ENCODE measurements at places on chromosomes 4 and X.

GRCh38 chrX:9539605-9540387, 74.9 kb downstream of the TBL1X start:
- DNase-seq: peak; percentile 71

GRCh38 chr4:69713593-69713992, 46.8 kb downstream of the SULT1B1 start:
- DNase-seq: no peak

DNA sequence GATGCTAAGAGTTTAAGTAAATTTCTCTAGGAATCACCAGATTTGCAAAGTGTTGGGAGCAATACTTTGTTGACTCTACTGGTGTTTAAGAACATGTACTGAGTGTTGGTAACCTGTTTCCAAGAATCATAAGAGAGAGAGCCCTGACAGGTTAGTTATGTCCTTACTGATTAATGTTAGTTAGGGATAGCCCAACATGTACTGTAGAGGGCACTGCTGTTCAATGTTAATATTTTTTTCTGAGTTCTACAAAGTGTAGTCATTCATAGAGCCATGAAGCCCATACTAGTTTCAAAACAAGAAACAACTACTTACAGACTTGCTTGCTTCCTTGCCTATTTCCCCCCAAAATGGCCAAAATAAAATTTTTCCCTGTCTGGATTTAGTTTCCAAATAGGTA, 11.9 kb downstream of the TMPRSS11D start:
- DNase-seq: peak; percentile 45

- no peak for DNase-seq
Measured at GRCh38 chr4:165663411-165663810, 209.6 kb upstream of the TLL1 start.

DNA sequence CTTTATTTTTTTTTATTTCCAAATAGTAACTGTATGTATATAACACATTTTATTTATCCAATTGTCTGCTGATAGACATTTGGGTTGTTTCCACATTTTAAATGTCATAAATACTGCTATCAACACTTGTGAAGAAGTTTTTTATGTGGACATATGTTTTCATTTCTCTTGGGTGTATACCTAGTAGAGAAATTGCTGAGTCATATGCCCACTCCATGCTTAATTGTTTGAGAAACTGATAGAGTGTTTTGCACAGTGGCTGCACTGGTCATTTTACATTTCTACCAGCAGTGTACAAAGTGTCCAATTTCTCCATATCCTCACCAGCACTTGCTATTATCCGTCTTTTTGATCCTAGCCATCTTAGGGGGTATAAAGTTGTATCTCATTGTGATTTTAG, 567.8 kb downstream of the GBA3 start:
- DNase-seq: no peak

GRCh38 chr4:11564021-11564420, 135.3 kb upstream of the HS3ST1 start:
- DNase-seq: no peak

DNA sequence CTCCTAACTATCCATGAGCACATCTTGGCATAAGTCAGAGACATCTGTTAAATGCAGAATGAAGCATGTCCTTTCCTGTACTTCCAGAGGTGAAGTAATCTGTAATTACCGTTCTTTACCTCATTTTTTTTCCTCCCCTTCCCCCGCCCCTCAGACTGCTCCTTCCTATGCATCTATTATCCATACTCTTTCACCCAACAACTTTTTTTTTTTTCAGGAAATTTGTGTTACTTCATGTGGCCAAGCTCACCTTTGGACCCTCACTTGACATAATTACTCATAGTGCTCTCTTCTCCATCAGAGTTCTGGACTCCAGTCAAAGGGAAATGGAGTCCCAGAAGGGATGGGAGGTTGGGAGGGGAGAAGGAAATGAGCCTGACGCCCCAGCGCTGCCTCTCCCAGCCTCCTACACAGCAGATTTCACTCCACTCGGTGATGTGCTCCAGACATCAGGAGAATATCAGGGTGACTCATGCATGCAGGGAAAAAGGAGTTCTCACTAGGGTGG, 568.8 kb downstream of the STIM2 start:
- DNase-seq: peak; percentile 93

GRCh38 chrX:121160987-121161386, 113.6 kb downstream of the GLUD2 start:
- peak; percentile 9 for DNase-seq

- DNase-seq: no peak
Measured at GRCh38 chrX:97199501-97199900, 315.8 kb downstream of the RPA4 start.

- DNase-seq: no peak
Measured at GRCh38 chr4:119038116-119038841, 97.4 kb upstream of the MYOZ2 start.

DNA sequence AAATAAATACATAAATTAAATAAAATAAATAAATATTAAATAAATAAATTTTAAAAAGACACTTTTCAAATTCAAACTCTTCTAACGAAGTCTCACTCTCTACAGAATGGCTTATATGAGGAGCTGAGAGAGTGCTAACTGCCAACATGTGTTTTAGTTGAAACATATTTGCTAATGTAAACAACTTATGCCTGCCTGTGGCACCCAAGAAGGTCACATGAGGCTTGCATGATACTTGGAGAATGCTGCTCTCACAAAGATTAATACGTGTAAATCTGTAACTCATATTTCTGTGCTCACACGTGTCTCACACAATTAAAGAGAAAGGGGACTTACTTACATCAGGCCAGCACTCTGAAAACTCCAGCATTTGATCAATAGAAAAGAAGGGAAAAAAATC, 43.2 kb upstream of the PITX2 start:
- no peak for DNase-seq

- DNase-seq: peak; percentile 15
Measured at GRCh38 chrX:31058284-31058683, 13.6 kb downstream of the FTHL17 start.

- DNase-seq: no peak
Measured at GRCh38 chrX:15758140-15758539, 20.1 kb downstream of the CA5B start.

GRCh38 chrX:102837847-102838246, 99.2 kb upstream of the RAB40AL start:
- DNase-seq: no peak

DNA sequence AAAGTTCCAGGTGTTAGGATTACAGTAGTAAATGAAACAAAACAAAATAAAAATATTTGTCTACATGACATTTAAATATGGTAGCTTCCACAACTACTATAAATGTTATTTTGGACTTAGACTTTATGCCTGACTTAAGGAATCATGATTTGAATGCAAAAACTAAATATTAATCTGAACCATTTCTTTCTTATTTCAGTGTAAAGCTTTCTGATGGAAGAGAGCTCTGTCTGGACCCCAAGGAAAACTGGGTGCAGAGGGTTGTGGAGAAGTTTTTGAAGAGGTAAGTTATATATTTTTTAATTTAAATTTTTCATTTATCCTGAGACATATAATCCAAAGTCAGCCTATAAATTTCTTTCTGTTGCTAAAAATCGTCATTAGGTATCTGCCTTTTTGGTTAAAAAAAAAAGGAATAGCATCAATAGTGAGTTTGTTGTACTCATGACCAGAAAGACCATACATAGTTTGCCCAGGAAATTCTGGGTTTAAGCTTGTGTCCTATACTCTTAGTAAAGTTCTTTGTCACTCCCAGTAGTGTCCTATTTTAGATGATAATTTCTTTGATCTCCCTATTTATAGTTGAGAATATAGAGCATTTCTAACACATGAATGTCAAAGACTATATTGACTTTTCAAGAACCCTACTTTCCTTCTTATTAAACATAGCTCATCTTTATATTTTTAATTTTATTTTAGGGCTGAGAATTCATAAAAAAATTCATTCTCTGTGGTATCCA, 1.6 kb downstream of the CXCL8 start:
- DNase-seq: no peak

DNA sequence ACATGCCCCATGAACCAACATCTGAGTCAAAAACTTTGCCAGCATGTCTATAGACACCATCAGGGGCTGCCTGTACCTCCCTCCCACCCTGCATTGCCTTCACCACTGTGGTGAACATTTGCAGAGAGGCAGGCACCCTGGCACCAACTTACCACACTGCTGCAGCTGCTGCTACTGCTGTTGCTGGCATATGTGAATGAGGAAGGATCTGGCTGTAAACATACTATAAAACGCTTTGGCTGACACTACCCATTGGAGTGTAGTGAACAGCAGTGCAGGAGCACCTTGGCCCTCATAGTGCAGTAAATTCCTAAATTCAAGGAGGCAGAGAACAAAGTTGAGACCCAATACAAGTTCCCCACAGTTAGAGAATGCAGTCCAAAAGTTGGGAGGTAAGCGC, 90.6 kb upstream of the SPIN4 start:
- DNase-seq: no peak

DNA sequence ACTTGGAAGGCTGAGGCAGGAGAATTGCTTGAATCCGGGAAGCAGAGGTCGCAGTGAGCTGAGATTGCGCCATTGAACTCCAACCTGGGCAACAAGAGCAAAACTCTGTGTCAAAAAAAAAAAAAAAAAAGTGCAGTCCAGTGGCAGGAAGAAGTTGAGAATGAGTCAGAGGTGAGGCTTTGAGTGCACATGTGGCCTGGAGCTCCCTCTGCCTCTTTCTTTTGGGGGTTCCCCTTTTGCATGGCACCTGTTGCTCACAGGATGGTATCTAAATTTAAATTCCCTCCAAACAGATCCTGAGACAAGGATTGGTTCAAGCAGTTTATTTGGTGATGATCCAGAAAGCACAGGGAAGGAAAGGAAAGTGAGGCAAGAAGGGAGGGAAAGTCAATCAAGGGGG, 151.4 kb upstream of the STX18 start:
- no peak for DNase-seq

- no peak for DNase-seq
Measured at GRCh38 chrX:114619874-114620273, 36.0 kb downstream of the HTR2C start.

GRCh38 chr4:7347981-7348380, 86.7 kb downstream of the PSAPL1 start:
- DNase-seq: no peak

GRCh38 chr4:188023682-188024081, 28.1 kb downstream of the ZFP42 start:
- DNase-seq: no peak

- no peak for DNase-seq
Measured at GRCh38 chr4:87950493-87950892, 25.0 kb upstream of the SPP1 start.

- DNase-seq: no peak
Measured at GRCh38 chr4:173855015-173855414, 325.0 kb upstream of the HAND2 start.

DNA sequence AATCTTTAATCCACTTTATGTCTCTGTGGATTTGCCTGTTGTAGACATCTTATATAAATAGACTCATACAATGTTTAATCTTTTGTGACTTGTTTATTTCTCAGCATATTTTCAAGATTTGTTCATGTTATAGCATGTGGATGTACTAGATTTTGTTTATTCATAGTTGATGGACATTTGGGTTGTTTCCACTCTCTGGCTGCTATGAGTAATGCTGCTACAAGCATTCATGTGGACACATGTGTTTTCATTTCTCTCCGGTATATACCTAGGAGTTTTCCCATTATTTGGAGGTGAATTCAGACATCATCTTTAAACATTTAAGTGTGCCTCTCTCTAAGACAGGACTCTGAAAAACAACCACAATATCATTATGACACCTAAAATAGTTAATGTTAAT, 2.3 kb downstream of the IKBKG start:
- no peak for DNase-seq

- DNase-seq: no peak
Measured at GRCh38 chr4:108833046-108833445, 70.2 kb upstream of the ETNPPL start.

GRCh38 chr4:99947190-99947578, 766 bp upstream of the DNAJB14 start:
- DNase-seq: no peak

DNA sequence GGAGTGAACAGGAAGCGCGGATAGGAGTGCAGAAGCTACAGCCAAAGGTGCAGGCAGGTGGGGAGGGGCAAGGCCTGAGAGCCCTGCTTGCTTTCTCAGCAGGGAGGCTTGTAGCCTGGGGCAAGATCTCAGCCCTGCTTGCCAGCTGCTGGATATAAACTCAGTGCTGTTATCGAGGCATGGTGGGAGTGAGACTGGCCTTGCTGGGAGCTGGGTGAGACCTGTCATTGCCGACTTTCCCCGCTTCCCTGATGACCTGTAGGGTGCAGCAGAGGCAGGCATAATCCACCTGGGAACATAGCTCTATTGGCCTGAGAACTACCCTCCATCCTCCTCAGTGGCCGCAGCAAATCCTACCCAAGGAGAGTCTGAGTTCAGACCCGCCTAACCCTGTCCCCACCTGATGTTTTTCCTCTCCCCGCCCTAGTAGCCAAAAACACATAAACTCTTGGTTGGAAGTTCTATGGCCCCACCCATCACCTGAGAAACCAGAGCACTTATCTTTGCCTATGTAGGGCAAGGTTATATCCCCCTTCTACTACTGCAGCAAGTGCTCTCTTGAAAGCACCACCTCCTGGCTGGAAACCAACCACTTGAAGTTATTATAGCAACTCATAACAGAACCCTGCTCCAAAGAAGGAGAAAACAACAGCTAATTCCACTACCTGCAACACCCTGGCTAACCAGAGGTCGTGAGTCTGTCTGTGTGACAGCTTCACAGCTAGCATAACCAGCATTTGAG, 80.7 kb downstream of the FHIP1A start:
- peak; percentile 49 for DNase-seq

DNA sequence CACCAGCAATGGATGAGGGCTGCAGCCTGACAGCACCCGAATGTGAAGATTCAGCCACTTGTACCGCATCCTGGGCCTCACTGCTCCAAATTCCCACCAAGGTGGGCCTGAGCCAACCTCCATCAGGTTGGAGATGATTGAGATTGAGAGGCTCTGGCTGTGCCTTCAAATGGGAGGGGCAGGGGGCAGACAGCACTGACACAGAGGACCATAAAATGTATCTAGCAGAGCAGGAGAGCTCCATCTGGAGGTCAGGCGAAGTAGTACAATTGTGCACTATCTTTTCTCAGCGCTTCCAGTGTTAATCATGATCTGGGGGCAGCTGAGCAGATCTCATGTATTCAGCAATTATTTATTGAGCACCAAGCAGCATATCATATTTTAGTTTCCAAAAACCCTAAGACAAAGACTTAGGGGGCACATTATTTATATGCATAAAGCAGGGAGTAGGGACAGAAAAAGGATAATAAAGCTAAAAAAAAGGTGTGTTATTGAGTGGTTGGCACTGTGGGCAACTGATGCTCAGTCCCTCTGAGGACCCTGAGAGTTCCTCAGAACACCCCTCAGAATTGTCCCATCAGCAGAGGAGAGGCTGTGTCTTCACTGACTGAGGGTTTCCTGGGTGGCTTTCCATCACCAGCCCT, 31.6 kb upstream of the C1QTNF7 start:
- peak; percentile 27 for DNase-seq

GRCh38 chrX:132206259-132206658, 13.0 kb downstream of the RAP2C start:
- DNase-seq: no peak

DNA sequence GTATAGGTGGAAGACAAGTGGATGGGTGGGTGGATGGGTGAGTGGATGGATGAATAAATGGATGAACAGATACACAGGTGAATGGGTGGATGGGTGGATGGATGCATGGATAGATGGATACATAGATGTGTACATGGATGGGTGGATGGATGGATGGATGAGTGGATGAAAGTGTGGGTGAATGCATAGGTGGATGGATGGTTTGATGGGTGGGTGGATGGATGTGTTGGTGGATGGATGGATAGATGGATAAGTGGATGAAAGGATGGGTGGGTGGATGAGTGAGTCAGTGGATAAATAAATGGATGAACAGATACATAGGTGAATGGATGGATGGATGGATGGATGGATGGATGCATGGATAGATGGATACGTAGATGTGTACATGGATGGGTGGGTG, 1.6 kb downstream of the CRLF2 start:
- no peak for DNase-seq

All from NCI-H69 (cell line).